Stimulated activated CD8-positive, alpha-beta memory T cell treated with anti-CD3 and anti-CD28 coated beads, Interleukin-4, amount 100 ng/mL, for 24 hours (primary cell): ENCODE measurements at places on chromosomes 3 and 15.

DNA sequence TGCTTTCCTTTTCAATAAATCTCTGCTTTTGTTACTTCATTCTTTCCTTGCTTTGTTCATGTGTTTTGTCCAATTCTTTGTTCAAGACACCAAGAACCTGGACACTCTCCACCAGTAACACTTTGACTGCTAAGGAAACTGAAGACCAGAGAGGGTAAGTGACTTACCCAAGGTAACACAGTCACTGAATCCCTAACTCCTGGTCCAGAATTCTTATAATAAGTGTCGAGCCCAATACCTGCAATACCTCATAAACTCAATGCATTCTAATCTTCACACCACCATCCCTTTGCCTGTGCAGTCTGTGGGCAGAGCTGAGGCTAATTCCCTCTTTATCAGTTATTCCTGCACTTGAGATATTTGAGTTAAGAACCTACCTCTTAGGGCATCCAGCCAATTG is 237.8 kb downstream of the UACA start:
- DNase-seq, result no peak

DNA sequence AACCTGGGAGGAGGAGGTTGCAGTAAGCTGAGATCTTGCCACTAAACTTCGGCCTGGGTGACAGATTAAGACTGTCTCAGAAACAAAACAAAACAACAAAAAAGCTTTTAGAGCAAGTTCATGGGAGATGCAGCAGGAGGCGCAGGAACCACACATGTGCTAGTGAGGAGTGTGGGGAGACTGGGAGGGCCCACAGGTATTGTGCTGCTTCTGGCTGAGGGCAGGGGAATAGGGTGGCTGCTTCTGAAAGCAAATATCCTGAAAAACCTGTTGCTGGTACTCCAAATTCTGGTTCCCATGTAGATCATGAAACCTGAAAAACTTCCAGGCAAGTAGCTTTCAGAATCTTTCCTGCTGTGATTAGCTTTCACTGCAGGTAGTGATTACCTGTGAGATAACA is 22.1 kb downstream of the TYRO3 start:
- DNase-seq, result no peak

- no peak for DNase-seq
These were observed 84.4 kb upstream of the HES1 start for GRCh38 chr3:194051366-194052149.

DNA sequence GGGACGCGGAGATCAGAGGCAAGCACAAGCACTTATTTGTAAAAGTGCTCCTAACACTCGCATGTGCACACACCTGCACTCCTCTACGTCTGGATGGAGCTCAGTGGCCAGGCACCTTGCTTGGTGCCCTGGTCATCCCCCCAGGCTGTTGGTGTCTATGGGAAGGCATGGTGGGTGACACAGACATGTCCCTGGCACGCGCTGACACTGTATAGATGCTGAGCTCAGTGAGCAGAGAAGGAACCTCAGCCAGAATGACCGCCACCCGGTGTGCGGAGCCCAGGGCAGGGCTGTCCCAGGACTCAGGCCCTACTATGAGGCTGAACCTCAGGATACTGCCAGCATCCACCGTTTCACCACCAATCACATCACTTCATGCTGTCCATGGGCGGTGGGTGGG is 64.5 kb downstream of the NIPA2 start:
- DNase-seq, result no peak

GRCh38 chr3:139307072-139307491 is 36.7 kb upstream of the MRPS22 start:
- no peak for DNase-seq

DNA sequence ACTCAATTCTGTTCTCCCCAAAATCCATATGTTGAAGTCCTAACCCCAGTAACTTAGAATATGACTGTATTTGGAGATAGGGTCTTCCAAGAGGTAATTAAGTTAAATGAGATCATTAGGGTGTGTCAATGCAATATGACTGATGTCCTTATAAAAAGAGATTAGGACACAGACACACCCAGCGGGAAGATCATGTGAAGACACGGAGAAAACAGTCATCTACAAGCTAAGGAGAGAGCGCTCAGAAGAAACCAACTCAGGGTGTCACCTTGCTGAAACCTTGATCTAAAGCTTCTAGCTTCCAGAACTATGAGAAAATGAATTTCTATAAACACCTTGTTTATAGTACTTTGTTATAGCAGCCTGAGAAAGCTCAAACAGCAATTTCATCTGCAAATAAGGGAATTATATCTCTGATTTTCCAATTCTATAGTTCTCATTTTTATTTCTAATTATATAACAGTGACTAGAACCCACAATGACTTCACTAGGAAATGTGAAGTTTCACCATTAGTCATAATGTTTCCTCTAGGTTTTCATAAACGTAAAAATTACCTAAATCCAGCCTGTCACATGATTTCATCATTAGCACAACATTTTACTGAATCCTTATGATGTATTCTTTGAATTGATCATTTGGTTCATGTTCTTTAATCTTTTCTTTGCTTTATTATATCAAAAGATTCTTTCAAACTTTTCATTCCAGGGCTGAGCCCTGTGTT is 459.1 kb upstream of the MDFIC2 start:
- DNase-seq, result no peak

DNA sequence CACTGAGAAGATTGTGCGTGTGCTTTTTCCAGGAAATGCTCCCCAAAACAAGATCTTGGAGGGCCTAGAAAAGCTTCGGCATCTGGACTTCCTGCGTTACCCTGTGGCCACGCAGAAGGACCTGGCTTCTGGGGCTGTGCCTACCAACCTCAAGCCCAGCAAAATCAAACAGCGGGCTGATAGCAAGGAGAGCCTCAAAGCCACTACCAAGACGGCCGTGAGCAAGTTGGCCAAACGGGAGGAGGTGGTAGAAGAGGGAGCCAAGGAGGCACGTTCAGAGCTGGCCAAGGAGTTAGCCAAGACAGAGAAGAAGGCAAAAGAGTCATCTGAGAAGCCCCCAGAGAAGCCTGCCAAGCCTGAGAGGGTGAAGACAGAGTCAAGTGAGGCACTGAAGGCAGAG is 4.8 kb downstream of the MAP1A start:
- DNase-seq, result no peak
